ENCODE measurements at places on chromosomes 12 and 14. TPM values are rescaled to one million over a fixed set of nuclear protein-coding genes. Genes with fewer than 3 reads are reported as not detected.

- DNase-seq: peak; percentile 60
- H3K27ac ChIP-seq: no peak overlapping the region
- no peak overlapping the region for H3K4me3 ChIP-seq
- peaks cover 34% of the 10 kb centered on the region for H3K27me3 ChIP-seq
- H3K36me3 ChIP-seq: no peaks in the 10 kb centered on the region
- peaks cover 5% of the 10 kb centered on the region for H3K4me1 ChIP-seq
These were observed 51.9 kb downstream of the PRMT8 start for GRCh38 chr12:3542911-3543310.

GRCh38 chr12:52651726-52652261 lies at the start of gene KRT2:
TSS of gene KRT2 (minus strand) at chr12:52652211. CDS start at chr12:52652142, 69 bp downstream.
- no peak for DNase-seq
- no peak within 1 kb of the TSS for H3K27ac ChIP-seq
- H3K4me1 ChIP-seq: no peaks in the 10 kb centered on the region
- H3K27me3 ChIP-seq: no peaks in the 10 kb centered on the region
- no peaks in the 10 kb centered on the region for H3K36me3 ChIP-seq

GRCh38 chr14:58296726-58297125 lies 1.6 kb upstream of the ARID4A start:
- peak overlapping the region; percentile 92 for H3K4me3 ChIP-seq
- H3K27ac ChIP-seq: peak overlapping the region; percentile 93
- no peaks in the 10 kb centered on the region for H3K27me3 ChIP-seq
- peaks cover 17% of the 10 kb centered on the region for H3K36me3 ChIP-seq
- no peak for DNase-seq

GRCh38 chr14:64447876-64448670 lies 17.2 kb upstream of the AKAP5 start:
- no peak overlapping the region for H3K4me3 ChIP-seq
- no peak for DNase-seq
- peaks cover 61% of the 10 kb centered on the region for H3K36me3 ChIP-seq
- H3K27ac ChIP-seq: peak overlapping the region; percentile 36

- DNase-seq: no peak
- peak overlapping the region; percentile 31 for H3K27ac ChIP-seq
- H3K4me1 ChIP-seq: peaks cover 7% of the 10 kb centered on the region
- H3K4me3 ChIP-seq: no peak overlapping the region
These were observed 404.4 kb downstream of the SLC6A15 start for GRCh38 chr12:84507956-84508850.

DNA sequence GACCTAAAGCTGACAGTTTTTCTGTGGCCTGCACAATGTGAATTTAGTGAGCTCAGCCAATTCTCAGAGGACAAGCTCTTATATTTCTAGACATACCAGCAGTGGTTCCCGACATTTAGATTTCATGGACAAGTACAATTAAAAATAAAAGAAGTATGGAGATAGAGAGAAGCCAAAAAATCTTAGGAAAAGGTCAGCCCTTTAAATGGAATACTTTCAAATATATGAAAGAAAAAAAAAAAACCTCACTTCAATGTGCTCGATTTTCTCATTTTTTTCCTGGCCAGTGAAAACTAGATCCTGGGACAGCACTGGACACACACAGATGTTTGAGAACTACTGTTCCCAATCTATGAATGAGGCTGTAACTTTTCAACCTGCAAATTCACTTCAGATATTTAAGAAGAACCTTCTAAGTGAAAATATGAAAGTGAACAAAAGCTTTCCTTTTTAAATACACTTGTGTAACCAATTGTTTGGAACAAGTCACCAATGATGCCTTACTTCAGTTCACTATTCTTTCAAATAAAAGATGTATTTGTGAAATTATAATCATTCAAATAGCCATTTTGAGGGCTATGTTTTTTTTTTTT lies 109.4 kb downstream of the SLC38A1 start:
- peak overlapping the region; percentile 71 for H3K27ac ChIP-seq
- H3K4me1 ChIP-seq: peaks cover 52% of the 10 kb centered on the region
- H3K27me3 ChIP-seq: no peaks in the 10 kb centered on the region

DNA sequence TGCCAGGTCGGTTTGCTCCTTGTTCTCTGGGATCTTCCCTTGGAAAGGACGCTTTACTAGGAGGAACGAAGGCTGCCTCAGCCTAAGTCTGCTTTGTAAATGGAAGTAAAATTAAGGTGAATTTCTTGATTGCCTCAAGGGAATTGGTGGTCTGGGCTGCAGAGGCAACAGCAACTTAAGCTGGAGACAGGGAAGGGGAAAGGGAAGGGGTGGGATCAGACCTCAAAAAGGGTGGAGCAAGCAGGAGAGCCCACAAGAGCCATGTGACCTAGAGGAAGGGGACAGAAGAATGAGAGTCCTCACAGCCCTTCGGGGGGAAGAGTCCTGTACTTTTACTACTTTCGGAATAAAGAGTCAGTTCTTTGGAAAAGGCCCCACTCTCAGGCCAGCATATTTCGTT lies 147.9 kb downstream of the PPM1H start:
- peaks cover 20% of the 10 kb centered on the region for H3K4me1 ChIP-seq
- peak overlapping the region; percentile 59 for H3K27ac ChIP-seq
- no peak for DNase-seq
- H3K36me3 ChIP-seq: no peaks in the 10 kb centered on the region

DNA sequence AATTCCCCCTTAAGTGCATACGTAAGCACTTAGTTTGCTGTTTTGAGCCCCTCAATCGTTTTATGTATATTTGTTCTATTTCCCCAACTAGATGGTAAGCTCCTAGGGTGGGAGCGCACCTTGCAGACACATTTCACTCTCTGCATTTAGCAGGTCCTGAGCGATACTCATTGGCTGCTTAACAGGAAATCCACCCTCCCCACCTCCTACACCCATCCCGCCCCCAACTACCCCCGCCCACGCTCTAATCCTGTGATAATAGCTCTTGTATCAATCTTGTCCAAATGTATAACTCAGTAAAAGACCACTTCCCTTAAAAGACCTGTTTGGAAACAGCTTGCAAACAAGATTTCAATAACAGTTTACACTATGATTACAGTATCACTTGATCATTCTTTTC lies 8.1 kb downstream of the LPAR5 start:
- no peak overlapping the region for H3K27ac ChIP-seq
- H3K4me1 ChIP-seq: no peaks in the 10 kb centered on the region
- H3K27me3 ChIP-seq: no peaks in the 10 kb centered on the region
- no peak overlapping the region for H3K4me3 ChIP-seq
- DNase-seq: no peak

DNA sequence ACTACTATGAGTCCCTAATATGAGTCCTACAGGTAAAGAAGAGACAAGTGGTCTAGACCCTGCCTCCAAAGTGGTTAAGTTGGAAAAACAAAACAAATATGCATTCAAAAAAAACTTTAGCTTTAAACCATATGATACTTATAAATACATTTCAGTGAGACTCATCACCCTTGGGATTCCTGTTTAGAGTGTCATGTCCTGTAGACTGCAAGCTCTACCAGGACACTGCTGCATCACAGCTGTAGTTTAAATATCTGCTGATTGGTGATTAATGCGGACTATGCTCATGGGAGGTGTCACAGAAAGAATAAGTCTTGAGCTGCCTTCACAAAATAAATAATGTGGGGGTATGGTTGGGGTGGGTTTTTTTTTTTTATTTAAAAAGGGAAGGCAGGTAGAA lies 8.8 kb upstream of the LGR5 start:
- no peak for DNase-seq
- H3K4me1 ChIP-seq: no peaks in the 10 kb centered on the region
- no peaks in the 10 kb centered on the region for H3K27me3 ChIP-seq

DNA sequence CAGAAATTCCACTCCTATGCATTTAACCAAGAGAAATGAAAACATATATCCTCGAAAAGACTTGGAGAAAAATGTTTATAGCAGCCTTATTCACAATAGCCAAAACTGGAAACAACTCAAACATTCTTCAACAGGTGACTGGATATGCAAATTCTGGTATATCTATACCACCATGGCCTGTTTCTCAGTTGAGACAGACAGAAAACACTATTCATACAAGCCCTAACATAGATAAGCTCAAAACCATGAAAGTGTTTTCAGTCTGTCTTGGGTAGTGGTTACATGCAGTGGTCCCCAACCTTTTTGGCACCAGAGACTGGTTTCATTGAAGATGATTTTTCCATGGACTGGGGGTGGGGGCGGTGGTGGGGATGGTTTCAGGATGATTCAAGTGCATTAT lies 83.8 kb downstream of the SRGAP1 start:
- H3K27ac ChIP-seq: no peak overlapping the region
- DNase-seq: no peak
- no peaks in the 10 kb centered on the region for H3K27me3 ChIP-seq
- H3K36me3 ChIP-seq: no peaks in the 10 kb centered on the region

DNA sequence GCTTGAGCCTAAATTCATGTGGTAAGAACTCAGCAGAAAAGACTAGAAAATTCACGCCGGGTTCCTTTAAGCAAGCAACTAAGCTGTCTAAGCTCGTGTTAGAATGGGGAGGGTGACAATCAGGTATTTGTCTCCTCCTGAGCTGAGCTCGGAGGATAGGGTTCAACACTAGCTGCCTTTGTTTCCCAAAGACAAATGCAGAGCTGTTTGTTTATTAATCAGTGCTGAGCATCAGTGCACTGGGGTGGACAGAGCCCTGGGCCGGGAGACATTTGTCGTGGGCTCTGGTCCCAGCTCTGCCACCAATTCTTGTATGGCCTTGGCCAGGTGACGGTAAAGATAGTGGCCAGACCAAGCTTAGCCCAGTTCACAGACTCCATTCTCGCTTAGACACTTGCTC lies 43.7 kb downstream of the DEGS2 start:
- peaks cover 5% of the 10 kb centered on the region for H3K36me3 ChIP-seq
- no peaks in the 10 kb centered on the region for H3K4me1 ChIP-seq
- no peaks in the 10 kb centered on the region for H3K27me3 ChIP-seq
- H3K27ac ChIP-seq: no peak overlapping the region

GRCh38 chr14:61478971-61479473 lies 157.6 kb downstream of the PRKCH start:
- no peaks in the 10 kb centered on the region for H3K27me3 ChIP-seq
- H3K4me3 ChIP-seq: no peak overlapping the region
- H3K4me1 ChIP-seq: peaks cover 40% of the 10 kb centered on the region

GRCh38 chr12:54723379-54724256 lies 75.5 kb upstream of the DCD start:
- H3K27me3 ChIP-seq: no peaks in the 10 kb centered on the region
- H3K4me1 ChIP-seq: no peaks in the 10 kb centered on the region
- H3K4me3 ChIP-seq: no peak overlapping the region
- no peak for DNase-seq
- no peaks in the 10 kb centered on the region for H3K36me3 ChIP-seq
- H3K27ac ChIP-seq: no peak overlapping the region

DNA sequence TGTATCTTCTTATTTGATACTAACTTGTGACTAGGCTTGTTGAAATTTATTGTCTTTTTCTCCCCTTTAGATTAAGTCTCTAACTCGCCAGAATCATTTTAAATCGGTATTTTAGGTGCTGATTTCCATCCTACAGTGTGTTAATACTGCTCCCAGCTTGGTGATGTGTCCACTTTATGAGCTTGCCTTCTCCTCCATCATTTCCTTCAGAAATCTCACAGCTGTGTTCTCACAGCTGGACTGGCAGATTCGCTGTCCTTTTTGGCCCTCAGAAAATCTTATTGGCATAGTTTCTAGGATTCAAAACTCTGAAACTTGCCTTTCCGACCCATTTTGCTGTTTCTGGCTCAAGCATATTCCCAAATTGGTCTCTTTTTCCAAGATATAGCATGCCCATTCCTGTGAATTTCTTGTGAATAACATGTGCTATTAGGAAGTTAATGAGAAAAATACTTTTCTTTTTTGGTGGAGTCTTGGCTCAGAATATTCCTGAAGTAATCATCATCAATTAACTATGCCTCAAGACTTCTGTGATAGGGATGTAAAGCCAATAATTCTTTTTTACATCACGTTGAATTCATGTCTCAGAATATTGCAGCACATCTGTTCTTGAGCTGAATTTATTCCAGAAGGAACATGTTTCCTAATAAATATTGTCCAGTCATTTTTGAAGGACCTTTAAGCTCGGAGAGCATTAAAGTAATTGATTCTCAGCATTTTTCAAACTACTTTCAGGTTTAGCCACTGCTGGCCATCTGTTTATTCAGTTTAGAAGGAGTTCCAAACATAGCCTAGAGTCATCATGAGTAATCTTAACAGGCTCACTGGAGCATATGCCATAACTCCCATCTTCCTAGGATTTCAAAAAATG lies 50.0 kb upstream of the USP44 start:
- H3K4me3 ChIP-seq: no peak overlapping the region
- H3K4me1 ChIP-seq: peaks cover 6% of the 10 kb centered on the region

GRCh38 chr12:5000658-5001385 lies 42.9 kb upstream of the KCNA5 start:
- H3K4me3 ChIP-seq: no peak overlapping the region
- H3K4me1 ChIP-seq: peaks cover 13% of the 10 kb centered on the region
- H3K36me3 ChIP-seq: no peaks in the 10 kb centered on the region
- H3K27ac ChIP-seq: no peak overlapping the region
- DNase-seq: no peak

DNA sequence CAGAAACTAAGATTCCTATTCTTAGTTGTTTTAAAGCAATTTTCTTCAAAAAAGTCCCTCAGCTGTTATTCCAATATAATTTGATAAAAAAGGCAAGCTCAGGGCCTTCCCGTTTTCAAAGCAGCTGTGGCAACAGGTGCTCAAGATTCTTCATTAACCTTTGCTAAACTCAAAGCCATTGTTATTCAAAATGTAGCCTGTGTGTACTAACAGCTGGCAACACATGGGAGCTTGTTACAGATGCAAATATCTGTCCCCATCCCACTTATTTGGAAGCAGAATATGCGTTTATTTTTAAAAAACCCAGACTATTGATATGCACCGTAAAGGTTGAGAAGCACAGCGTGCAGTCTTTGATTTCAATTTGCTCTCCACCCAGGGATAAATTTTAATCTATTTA lies 210.4 kb upstream of the SYT10 start:
- H3K27me3 ChIP-seq: no peaks in the 10 kb centered on the region
- H3K4me1 ChIP-seq: no peaks in the 10 kb centered on the region
- DNase-seq: no peak
- no peak overlapping the region for H3K27ac ChIP-seq
- H3K36me3 ChIP-seq: no peaks in the 10 kb centered on the region

- no peak for DNase-seq
- H3K27me3 ChIP-seq: peaks cover 11% of the 10 kb centered on the region
- no peak overlapping the region for H3K27ac ChIP-seq
- peaks cover 49% of the 10 kb centered on the region for H3K4me1 ChIP-seq
- H3K36me3 ChIP-seq: peaks cover under 1% of the 10 kb centered on the region
These were observed 13.9 kb downstream of the ACVRL1 start for GRCh38 chr12:51921017-51921725.

GRCh38 chr14:61643555-61643954 lies 51.8 kb upstream of the HIF1A start:
- H3K27me3 ChIP-seq: no peaks in the 10 kb centered on the region
- peaks cover 10% of the 10 kb centered on the region for H3K4me1 ChIP-seq
- no peak overlapping the region for H3K27ac ChIP-seq
- DNase-seq: no peak
- no peak overlapping the region for H3K4me3 ChIP-seq
- H3K36me3 ChIP-seq: no peaks in the 10 kb centered on the region

The NKX2-1 gene
- 0.45 TPM for total RNA-seq

The TMEM117 gene
- 11.2 TPM for total RNA-seq

The TESPA1 gene
- total RNA-seq: 2.9 TPM

The RNASE3 gene
- not detected for total RNA-seq

The VDR gene
- 2.8 TPM for total RNA-seq

The PSMB5 gene
- 155 TPM for total RNA-seq

The TFCP2 gene
- total RNA-seq: 15.7 TPM

Measured in esophagus muscularis mucosa (tissue), 4 donors.